ENCODE measurements at places on chromosomes 16 and 17.

GRCh38 chr17:46859996-46860395, 8.6 kb downstream of the WNT9B start:
- DNase-seq: no peak

- no peak for DNase-seq
Measured at GRCh38 chr17:58595194-58595792, 80.9 kb upstream of the MTMR4 start.

DNA sequence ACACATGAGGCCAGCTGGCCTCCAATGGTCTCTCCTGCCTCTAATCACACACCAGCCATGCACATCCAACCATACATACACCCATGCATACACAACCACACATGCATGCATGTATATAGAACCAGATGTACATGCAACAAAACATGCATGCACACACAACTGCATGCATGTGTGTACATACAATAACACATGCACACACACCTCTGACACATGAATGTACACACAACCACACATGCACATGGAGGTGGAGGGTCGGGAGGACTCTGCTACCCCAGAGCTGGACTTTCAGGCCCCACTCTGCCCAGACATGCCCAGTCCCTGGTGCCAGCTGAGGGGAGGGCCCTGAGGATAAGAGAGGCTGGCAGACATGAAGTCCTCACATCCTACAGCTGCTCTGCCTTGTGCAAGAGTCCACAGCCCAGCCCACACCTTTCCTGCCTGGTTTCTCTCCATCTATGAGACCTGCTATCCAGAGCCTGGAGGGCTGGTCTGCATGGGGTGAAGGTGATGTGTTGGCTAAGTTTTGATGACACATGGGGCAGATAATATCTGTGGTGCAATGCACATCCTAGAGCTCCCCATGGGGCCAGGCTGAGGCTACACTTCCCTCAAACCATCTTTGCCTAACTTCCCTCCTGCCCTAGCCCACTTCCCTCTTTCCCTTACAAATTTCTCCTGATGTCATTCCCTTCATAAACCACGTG, 50.9 kb upstream of the SDK2 start:
- no peak for DNase-seq

DNA sequence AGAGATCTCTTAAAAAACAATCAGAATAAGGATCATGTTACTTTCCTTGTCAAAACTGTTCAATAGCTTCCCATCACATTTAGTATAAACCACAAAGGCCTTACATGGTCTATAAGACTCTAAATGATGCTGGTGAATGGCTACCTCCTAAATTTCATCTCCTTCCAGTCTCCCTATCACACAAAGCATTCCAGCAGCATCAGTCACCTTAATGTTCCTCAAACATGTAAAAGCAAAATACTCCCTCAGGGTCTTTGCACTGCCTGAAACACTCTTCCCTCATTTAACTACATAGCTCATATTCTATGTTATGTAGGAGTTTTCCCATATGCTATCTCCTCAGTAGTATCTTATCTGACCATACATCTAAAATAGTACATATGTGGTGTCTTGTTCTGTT, 53.5 kb upstream of the INTS2 start:
- no peak for DNase-seq

DNA sequence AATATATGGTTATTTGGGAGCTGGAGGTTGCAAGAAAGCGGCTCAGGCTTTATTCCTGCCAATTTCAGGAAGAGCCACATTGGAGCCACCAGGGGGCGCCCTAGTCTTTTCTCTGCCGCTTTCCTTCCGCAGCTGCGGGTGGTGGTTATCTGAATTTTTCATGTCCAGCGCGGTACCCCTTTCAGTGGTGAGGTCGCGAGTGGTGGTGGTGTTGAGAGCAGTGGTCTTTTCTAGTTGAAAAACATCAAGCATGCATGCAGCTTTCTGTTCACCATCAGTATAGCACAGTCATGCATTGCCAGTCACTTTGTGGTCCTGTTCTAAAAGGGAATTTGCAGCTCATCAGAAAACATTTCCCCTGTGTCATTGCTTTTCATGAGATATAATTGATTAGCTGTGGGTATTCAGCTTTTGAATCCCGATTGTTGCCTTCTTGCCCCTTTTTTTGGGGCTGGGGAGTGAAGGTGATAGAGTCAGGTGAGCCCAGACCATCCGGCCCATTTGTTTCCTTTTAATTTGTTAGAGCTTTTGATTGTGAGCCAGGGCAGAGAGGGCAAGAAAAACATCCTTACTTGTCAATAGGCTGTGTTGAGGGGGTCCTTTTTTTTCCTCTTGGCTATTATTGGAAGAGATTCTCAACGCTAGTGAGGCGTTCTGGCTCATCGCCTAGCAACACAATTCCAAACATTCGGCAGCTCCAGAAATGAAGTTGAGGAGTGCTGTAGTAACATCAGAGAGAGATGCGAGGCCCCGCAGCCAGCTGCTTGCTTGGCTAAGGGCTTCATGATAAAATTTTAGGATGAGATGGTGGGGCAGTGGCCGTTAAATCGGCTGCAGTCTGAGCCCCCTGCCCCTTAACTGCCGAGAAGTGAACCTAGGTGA, 119.0 kb downstream of the SNX29 start:
- peak; percentile 45 for DNase-seq

DNA sequence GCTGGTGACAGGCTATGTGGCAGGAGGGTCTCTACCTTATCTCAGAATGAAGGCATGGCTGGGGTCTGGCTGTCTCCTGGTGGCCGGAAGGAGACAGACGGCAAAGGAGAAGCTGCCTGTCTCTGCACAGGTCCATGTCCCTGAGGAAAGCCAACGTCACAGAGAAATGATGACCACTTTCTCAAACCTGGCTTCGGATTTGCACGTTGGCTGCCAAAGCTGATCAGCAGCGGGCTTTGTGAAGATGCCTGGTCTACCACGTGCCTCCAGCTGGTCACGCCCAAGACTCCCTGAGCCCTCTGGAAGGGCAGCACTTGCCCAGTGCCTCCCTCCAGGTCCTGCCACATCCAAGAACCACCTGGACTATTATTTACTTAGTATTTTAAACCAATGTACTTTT, 8.4 kb downstream of the DEXI start:
- DNase-seq: no peak

GRCh38 chr17:35727635-35728034, 3.8 kb upstream of the RASL10B start:
- DNase-seq: no peak

DNA sequence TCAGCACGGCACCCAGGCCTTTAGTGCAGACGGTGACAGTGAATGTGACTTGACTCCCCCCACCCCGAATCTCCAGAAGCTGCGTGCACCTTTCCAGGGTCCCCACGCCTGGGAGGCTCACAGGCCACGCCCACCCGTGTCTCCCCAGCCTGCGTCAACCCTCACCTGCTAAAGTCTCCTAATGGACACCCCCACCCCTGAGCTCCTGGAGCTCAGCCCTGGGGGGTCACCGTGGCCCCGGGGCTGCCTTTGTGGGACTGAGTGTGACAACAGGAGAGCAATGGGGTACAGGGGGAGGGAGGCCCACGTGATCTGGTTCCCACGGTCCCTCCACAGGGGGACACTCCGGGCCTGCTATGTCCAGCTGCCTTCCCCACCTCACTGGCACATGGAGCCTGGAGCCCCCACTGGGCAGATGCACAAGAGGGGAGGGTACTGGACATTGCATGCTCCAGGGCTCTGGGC, 7.4 kb upstream of the FASN start:
- no peak for DNase-seq

DNA sequence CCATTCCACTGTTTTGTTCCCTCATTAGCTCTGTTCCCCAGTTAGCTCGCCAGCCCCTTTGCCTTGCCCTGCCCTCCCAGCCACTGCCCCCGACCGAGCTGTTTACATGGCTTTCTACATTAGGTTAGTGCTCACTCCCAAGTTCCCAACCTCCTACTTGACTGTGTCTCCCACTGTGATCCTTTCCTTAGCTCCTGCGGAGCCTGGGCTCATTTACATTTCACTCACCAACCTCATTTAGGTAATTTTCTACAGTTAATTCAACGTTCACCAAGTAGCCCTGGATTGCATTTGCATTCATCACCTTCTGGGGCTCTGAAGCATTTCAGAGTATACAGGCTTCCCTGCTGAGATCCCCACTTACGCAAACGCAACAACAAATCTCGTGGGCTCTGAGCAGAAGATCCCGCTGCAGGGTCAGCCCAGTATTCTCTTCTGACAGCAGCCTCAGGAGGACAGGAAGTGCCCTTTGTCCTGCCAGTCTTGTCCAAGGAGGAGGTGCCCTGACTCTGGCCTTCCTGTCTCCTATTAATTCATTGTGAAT, 325.8 kb upstream of the CCL2 start:
- no peak for DNase-seq

- no peak for DNase-seq
Measured at GRCh38 chr17:17252149-17252661, 15.2 kb upstream of the FLCN start.

- DNase-seq: no peak
Measured at GRCh38 chr17:42010898-42011516, 6.2 kb downstream of the DNAJC7 start.

DNA sequence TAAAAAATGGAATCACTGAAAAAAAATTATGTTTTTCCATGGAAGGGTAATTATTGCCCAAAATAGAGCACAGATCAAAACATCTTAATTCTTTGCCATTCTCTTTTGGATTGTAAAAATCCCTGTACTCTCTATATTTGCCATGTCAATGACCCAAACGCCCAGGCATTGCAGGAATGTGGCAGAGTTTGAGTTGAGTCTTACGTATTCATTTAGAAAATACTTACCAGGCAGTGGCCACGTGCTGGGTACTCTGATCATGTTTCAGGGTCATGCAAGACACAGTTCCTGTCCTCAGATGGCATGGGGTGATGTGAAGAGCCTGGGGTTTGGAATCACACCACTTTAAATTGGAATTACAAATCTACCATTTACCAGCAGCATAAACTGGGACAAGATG, 267.7 kb downstream of the ABCC12 start:
- no peak for DNase-seq

Data from stimulated activated CD8-positive, alpha-beta memory T cell treated with anti-CD3 and anti-CD28 coated beads, Interleukin-7, amount 100 ng/mL, for 24 hours (primary cell).